Inflammatory macrophage (primary cell): ENCODE measurements at places on chromosomes 2 and 18.

DNA sequence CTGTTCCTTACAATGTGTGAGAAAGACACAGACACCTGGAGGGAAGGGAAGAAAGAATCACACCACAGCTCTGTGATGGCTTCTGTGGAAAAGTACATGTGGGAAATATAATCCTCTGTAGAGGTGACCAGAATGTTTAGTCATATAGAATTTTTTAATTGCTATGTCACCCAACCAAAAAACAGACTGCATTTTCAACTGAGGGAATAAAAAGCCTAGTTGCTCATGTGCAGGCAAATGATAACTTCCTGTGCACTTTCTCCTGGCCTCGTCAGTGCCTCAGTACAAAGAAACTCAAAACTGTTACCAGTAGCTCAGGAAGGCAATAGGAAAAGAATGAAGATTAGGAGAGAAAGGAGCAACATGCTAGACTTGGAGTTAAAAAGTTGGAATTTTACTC is 326.8 kb downstream of the OSR1 start:
- DNase-seq: no peak

- no peak for DNase-seq
Measured at GRCh38 chr18:50093366-50094064, 101.4 kb downstream of the MYO5B start.

- DNase-seq: no peak
Measured at GRCh38 chr18:24315170-24315569, 82.5 kb downstream of the OSBPL1A start.

DNA sequence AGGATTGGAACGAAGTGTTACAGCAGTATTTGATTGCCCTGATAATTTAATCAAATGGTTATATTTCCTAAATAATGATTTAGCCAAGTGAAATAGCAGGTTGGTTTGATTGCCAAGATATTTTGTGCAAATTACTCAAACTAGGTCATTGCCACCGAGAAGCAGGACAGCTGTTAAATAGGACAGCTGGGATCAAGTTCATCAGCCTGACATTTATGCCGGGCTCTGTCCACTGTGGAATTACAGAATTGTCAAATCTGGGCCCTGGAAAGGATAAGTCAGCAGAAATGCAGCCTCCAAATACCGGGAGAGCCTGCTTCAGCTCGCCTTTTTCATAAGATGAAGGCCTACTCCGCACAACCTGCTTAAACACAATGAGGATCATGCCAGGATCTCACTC is 73.9 kb upstream of the RPL31 start:
- no peak for DNase-seq

GRCh38 chr2:28980368-28981015 is 606 bp upstream of the TOGARAM2 start:
- DNase-seq: no peak

- no peak for DNase-seq
Measured at GRCh38 chr2:28185891-28186290, 206.8 kb upstream of the FOSL2 start.

GRCh38 chr2:11750422-11750821 is 4.0 kb downstream of the LPIN1 start:
- no peak for DNase-seq

DNA sequence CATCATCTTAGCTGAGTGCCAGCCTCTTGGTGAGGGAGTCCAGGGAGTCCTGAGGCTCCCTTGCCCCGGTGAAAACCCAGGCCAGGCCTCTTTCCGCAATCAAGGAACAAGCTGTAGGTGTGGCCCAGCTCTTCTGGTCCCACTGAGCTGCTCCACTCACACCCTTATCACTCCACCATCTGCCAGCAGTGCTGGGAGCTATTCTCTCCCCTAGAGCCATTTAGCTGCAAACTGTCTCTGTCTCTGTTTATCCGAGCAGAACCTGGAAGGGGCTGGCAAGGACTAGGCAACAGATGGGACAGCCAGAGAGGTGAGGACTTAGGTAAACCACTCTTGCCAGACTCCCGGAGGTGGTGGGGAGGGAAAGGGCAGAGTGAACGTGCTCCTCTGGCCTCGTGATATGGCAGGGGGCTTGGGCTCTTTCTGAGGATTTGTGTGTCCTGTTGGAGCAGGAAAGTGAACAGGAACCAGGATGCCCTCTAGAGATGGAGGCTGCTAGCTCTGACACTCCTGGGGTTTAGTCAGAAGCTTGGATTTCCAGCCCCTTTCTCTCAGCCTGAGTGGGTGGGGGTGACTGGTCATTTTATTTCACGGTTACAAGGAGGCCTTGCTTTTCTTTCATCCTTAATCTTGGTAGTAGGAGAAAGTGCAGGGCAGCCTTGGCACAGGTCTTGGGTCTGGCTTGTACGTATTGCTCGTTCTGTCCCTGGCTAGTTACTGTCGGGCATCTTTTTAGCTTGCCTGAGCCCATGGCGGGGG is 19.6 kb downstream of the B3GNT2 start:
- DNase-seq: peak; percentile 19

- no peak for DNase-seq
Measured at GRCh38 chr2:56565143-56565542, 381.4 kb downstream of the CCDC85A start.

GRCh38 chr18:36101943-36102342 is 27.2 kb downstream of the SLC39A6 start:
- no peak for DNase-seq

GRCh38 chr2:210617318-210617717 is 60.9 kb downstream of the CPS1 start:
- DNase-seq: no peak

DNA sequence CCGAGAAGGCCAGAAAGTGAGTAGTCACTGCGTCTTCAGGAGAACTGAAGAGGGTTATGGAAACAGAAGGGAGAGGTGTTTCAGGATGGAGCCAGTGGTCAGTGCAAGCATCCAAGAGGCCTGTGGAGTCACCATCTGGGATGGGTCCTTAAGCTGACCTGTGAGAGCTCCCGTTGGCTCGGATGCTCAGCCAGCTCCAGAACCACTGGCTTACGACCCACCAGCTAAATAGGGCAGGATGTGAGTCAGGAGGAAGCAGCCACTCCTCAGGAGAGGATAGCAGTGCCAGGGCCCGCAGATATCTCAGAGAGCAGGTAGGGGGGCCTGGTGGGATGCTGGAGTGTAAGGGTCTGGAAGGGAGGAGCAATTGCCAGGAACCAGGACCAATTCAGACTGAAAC is 63.1 kb upstream of the B3GNT7 start:
- no peak for DNase-seq

DNA sequence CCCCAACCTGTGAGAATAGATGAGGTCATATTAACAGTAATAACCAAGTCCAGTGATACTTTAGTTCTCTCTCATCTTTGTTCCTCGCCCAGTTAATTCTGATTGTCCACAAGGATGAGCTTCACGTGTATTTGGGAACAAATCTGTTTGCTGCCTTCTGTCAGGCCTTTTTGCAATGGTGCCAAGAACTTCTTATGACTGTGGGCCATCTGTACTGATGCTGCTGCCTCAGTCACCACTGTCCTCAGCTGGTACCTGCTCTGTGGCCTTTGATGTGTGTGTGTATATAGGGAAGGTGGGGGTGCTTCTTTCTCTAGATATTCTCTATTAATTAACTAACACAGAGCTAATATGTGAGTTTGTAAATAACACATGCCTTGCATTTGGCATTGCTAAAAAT is 392.9 kb downstream of the TGIF1 start:
- DNase-seq: no peak

DNA sequence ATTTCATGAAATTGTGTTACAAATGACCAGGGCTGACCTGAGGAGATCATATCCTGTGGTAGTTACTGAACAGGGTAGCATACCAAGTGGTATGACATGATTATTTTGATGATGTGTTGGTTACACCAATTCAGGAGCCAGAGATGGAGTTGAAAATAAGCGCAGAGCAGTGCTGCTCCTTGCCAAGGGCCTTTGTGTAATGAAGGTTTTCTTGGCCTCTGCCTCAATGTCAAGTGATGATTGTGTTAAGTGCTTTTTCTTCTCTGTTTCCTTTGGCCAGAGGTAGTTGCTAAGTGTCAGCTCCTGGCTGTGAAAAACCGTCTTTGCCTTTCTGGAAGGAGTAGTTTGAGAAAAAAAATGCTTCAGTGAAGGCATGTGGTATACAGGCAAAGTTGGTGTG is 131.2 kb downstream of the CERS6 start:
- no peak for DNase-seq

GRCh38 chr2:98348066-98348561 is 1.9 kb downstream of the CNGA3 start:
- no peak for DNase-seq
